ENCODE measurements at places on chromosomes 4 and X.

DNA sequence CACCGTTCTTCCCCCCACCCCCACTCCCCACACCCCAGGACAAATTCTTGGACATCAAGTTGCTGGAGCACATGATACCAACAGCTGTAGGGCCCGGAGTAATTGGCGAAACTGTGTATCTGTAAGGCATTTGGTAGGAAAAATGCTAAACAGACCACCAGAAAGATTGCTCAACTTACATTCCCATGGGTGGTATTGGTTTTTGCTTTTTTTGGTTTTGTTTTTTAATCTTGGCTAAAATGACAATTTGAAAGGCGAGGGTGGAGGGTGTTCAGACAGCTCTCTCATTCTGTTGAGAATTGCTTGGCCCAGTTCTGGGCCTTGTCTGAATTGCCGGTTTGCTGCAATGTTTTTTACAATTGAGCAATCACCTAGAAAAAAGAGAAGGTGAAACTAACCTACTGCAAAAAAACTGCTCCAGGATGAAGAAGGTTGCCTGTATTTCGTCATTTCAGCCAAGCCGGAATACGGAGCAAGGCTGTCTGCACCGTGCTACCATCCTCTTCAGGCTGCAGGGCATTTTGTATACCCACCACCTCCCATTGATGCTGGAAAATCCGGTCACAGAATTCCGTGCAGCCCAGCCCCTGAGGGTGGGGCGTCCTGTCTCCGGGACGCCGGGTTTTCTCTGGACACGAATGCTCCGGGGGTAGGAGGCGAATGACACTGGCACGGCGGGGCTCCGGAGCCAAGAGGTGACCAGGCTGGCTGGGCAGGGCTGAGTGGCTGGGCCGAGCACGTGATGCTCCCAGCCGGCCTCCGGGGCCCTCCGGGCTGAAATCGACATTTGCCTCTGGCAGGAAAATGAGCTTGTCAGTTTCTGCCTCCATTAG lies at the start of gene CLCN4:
Gene CLCN4 (plus strand): TSS at position 777 of the 833 bp plus-strand sequence. CDS start 28,058 bp downstream, outside the sequence.
- DNase-seq: no peak

- no peak for DNase-seq
These were observed 66.0 kb downstream of the FHDC1 start for GRCh38 chr4:153002110-153002509.

DNA sequence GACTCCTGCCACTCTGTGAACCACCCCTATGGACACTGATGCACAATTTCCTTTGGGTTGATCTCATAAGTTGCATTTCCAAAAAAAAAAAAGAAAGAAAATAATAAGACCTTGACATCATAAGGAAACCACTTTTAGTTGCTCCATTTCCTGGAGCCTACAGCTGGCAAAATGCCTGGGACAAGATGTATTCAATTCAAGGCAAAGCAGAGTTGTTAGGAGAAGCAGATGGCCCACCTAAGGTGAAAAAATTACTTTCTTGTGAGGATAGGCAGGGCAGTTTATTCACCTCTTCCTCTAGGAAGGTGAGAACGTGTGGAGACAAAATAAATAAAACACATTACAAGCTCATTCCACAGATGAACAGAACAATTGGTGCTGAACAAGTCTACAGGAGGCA lies 14.1 kb upstream of the SCRG1 start:
- no peak for DNase-seq

GRCh38 chr4:138414202-138414601 lies 172.1 kb upstream of the SLC7A11 start:
- no peak for DNase-seq

DNA sequence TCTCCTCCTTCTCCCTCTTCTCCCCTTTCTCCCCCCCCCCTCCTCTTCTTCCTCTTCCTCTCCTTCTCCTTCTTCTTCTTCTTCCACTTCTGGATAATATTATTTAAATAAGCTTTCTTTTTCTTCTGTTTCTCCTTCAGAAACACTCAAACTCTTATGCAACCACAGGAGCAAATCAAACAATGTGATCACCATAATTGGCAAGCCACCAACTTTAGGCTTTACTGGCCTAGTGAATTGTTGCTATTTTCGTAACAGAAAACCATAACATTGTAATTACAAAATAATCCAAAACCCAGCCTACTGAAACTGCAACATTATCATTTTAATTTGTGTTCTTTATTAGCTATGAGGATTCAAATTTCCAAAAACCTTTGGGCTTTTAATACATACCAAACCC lies 14.3 kb downstream of the DCAF8L1 start:
- DNase-seq: no peak

DNA sequence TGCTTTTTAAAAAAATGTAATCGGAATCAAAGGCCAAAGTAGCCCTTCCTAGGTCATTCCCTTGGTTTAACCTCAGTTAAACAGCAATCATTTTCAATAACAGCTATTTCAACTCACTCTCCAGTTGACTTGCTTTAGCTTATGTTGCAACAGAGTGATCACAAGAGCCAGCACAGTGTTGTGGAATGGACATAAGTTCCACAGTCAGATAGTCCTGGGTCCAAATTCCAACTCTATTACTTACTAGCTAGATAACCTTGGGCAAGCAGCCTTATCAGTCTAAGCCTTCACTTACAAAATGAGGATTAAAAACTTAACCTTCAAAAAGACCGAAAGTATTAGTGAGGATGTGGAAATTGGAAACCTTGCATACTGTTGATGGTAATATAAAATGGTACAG lies 9.2 kb upstream of the GPC3 start:
- no peak for DNase-seq

DNA sequence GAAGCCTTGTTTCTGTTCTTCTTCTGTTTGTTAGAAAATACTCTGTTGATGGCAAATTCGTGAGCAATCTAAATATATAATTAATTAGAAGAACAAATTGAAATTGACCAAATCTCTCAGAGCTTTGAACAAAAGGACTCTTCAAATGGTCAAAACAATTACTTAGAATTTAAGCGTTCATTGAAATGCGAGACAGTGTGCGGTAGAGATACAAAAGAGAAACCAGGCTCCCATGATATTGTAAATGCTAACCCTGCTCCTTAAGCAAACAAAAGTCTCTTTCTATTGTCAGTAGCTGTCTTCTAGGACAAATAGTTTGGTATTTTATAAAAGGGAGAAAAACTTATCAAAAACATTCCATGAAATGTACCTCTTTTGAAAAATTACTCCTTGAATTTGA lies 453.4 kb upstream of the MAGEB2 start:
- no peak for DNase-seq

- DNase-seq: no peak
These were observed 186.5 kb upstream of the ATP6AP2 start for GRCh38 chrX:40394302-40394701.

GRCh38 chr4:184384810-184385557 lies 89.4 kb downstream of the IRF2 start:
- DNase-seq: no peak

DNA sequence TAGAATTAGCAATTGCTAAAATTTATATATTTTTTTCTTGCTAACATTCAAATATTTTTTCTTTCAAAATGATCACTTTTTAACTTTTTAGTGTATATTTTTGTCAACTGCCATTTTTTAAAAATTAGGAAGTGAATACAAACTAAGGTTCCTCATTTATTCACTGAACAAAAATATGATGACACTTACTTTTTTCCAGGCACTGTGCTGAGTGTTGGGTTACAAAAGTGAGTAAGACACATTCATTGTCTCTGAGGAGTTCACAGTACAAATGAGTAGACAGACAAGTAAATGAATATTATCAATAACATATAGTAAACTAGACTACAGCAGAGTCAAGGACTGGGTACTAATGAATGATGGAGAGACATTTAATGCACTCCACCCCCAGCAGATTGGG lies 543.5 kb downstream of the PDHA2 start:
- DNase-seq: no peak

- DNase-seq: no peak
These were observed 61.7 kb upstream of the S100G start for GRCh38 chrX:16588266-16588665.

- no peak for DNase-seq
These were observed 7.0 kb upstream of the TRIML1 start for GRCh38 chr4:188132232-188132631.

DNA sequence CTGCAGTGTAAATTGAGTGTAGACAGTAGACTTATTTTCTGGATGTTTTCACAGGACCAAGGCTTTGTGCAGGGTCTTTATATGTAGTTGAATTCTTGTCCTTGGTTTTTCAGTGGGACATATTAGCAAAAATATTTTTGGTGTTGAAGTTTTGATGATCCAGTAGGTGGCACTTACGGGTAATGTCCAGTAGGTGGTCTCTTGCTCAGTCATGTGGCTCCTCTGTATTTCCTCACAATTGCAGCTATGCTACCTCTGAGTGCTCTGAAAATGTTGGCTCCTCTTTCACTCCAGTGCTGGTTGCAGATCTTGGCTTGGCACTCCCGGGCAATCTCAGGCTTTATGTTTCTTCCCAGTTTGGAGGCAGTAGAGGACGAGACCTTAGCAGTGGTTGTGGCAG lies 419.8 kb upstream of the AMOT start:
- no peak for DNase-seq

GRCh38 chr4:139625093-139625455 lies 40.5 kb upstream of the MGST2 start:
- no peak for DNase-seq

- no peak for DNase-seq
These were observed 415.1 kb downstream of the AFF2 start for GRCh38 chrX:148915474-148915873.

DNA sequence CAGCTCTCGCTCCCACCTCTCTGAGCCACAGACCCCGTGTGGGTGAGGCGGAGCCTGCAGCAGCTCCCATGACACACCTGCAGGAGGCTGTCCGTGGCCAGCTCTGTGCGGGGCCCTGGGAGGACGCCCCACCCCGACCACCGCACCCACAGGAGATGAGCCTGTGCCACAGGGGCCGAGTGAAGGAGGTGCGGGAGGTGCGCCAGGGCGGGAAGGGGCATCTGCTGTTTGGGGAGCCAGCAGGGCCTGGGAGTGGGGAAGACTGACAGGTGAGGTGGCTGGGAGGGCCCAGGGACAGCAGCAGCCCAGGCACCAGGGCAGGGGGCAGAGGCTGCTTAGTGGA lies 52.0 kb downstream of the ACOX3 start:
- no peak for DNase-seq

GRCh38 chr4:81743731-81744435 lies 272.2 kb upstream of the RASGEF1B start:
- no peak for DNase-seq

DNA sequence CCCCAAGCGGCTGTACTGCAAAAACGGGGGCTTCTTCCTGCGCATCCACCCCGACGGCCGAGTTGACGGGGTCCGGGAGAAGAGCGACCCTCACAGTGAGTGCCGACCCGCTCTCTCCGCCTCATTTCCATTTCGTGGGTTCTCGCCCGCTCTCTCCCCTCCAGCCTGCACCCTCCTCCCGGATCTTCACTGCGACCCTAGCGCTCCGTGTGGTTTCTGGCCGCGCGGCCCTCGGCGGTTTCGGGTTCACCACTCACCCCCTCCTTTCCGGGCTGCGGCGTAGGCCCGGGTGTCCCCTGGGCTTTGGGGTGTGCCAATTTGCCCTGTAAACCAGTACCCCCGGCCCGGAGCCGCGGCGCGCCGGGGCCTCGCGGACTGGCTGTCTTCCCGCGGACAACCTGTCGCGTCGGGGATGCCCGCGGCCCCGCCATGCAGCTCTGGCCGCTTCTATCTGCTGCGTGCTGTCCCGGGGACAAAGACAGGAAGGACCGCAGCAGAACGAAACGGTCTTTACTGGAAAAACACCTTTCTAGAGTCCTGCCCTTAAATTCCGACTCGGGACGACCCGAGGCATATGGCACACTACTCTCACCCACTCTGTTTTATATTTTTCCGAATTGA lies 737 bp downstream of the FGF2 start:
- no peak for DNase-seq

GRCh38 chrX:119986203-119986602 lies 42.7 kb upstream of the NKAP start:
- no peak for DNase-seq

- DNase-seq: no peak
These were observed 54.0 kb upstream of the C4orf54 start for GRCh38 chr4:99711657-99712056.

GRCh38 chrX:100379388-100379986 lies 30.6 kb downstream of the PCDH19 start:
- DNase-seq: no peak

GRCh38 chr4:153038623-153039311 lies 102.6 kb downstream of the FHDC1 start:
- no peak for DNase-seq

GRCh38 chr4:13534344-13535063 lies 9.8 kb downstream of the NKX3-2 start:
- DNase-seq: no peak

- no peak for DNase-seq
These were observed 12.9 kb downstream of the LETM1 start for GRCh38 chr4:1842993-1843448.

DNA sequence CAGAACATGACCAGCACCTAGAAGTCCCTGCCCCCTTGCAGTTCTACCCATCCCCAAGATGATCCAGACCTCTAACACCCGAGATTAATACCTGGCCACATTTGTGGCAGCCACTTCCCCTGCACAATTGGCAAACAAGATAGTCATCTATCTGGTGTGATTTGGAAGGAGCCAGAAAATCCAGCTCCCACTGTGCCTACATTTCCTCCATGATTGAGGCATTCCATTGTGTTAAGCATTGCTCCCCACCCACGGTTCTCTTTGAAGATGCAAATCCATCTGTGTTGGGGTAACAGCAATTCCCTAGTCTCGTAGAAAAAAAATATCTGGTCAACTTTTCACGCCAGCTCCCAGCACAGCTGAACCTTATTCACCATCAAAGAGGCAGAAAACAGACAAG lies 405.0 kb downstream of the BCOR start:
- no peak for DNase-seq

DNA sequence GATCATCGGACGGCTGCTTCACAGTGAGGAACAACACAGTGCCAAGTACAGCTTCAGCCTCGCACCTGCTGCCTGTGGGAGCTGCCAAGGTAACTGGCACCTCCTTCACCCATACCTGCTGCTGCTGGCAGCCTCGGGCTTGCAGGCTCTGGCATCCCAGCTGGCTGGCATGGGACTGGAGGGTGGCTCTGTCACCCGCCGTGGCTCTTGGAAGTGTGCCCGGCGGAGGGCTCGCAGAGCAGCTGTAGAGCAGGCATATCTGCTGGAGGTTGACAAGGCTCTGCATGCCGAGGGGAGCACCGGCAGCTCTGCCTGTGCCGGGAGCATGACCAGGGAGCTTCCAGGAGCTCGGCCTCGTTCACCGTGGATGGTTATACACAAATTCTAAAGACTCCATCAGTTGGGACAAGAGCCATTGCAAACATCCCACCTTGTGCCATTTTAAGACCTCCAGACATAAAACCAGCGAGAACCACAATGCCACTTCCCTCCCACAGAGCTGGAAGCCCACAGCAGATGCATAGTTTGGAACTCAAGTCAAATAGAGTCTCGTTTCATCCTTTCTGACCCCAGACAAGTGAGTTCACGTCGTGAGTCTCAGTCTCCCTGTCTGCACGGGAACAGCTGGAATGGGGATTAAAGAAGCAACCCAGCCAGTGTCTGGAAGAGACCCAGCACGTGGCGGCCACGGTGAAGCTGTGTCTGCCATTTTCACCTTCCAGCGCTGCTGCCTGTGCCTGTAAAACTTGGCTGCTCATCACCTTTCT lies 84.3 kb upstream of the PSAPL1 start:
- no peak for DNase-seq

- no peak for DNase-seq
These were observed 102.1 kb upstream of the EDNRA start for GRCh38 chr4:147378780-147379179.
